ENCODE measurements at places on chromosomes 12 and 14. TPM values are rescaled to one million over a fixed set of nuclear protein-coding genes. Genes with fewer than 3 reads are reported as not detected.

Gene DHRS2
- total RNA-seq, result 0.29 TPM

Gene TRMT61A
- total RNA-seq, result 9.0 TPM

Gene BRMS1L
- total RNA-seq, result 3.6 TPM

Gene LBHD2
- not detected for total RNA-seq

Gene HOXC6
- total RNA-seq, result 5.6 TPM

Gene RFC5
- 10.0 TPM for total RNA-seq

Gene CYP27B1
- 0.36 TPM for total RNA-seq

Gene HOXC12
- under 0.01 TPM for total RNA-seq

Gene PDZRN4
- total RNA-seq, result not detected

Gene KRT6A
- under 0.01 TPM for total RNA-seq

Gene PLXNC1
- 3.8 TPM for total RNA-seq

Gene OASL
- 1.2 TPM for total RNA-seq

Gene TSPAN19
- not detected for total RNA-seq

Gene RNASE1
- not detected for total RNA-seq

Gene PSMB5
- 164 TPM for total RNA-seq

Gene MYO1H
- not detected for total RNA-seq

Gene PPP1CC
- 114 TPM for total RNA-seq

Gene CABP1
- not detected for total RNA-seq

Gene MYH6
- total RNA-seq, result not detected

Gene SIX6
- total RNA-seq, result not detected

Gene KRT73
- total RNA-seq, result not detected

Gene OR4E1
- total RNA-seq, result not detected

Gene KRT81
- 0.29 TPM for total RNA-seq

Gene AMN
- under 0.01 TPM for total RNA-seq

Gene PRIMA1
- not detected for total RNA-seq

Gene DYRK2
- 43.4 TPM for total RNA-seq

Gene ARMH4
- 14.1 TPM for total RNA-seq

Gene ABCD2
- total RNA-seq, result under 0.01 TPM

Gene PTPRQ
- total RNA-seq, result 5.4 TPM

Gene CCDC85C
- 3.2 TPM for total RNA-seq

Gene TCL1B
- not detected for total RNA-seq

Gene FAIM2
- 1.4 TPM for total RNA-seq

Gene LYZ
- 8.3 TPM for total RNA-seq

All from osteoblast (primary cell).